Right cardiac atrium (tissue), 5 donors: ENCODE measurements at places on chromosomes 6 and 20.

GRCh38 chr6:42404484-42404883 lies 47.2 kb downstream of the TRERF1 start:
- no peak for DNase-seq

- no peak for DNase-seq
Observed at GRCh38 chr6:137370871-137371633, 123.1 kb downstream of the OLIG3 start.

DNA sequence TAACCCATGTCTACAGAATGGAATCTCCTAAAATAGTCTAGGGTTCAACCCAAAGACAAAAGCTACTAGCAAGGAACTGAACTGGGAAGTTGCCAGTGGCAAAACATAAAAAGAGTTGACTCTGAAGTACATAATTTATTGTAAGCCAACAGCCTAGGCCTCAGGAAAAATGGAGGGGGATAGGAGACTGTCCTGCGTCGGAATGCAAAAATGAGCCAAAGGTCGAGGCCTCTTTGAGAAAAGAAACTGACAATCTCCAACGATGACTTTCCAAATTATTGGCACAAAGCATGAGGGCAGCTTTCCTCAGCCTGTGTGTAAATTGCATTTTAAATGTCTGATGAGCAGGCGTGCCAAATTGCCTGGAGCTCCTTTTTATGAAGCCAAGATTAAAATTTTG lies 2.1 kb downstream of the COL12A1 start:
- DNase-seq: peak; percentile 18

GRCh38 chr6:108942556-108943492 lies 94.6 kb downstream of the ARMC2 start:
- no peak for DNase-seq

- DNase-seq: no peak
Observed at GRCh38 chr6:162100096-162100495, 627.5 kb downstream of the PRKN start.

GRCh38 chr6:47303861-47304260 lies 5.8 kb downstream of the TNFRSF21 start:
- no peak for DNase-seq

GRCh38 chr20:21513181-21513663 lies 642 bp downstream of the NKX2-2 start:
- no peak for DNase-seq

GRCh38 chr20:46539113-46539512 lies 11.3 kb downstream of the OCSTAMP start:
- no peak for DNase-seq

GRCh38 chr6:28765978-28766351 lies 157.8 kb downstream of the TRIM27 start:
- no peak for DNase-seq

GRCh38 chr6:133548423-133549159 lies 307.4 kb downstream of the EYA4 start:
- DNase-seq: no peak

DNA sequence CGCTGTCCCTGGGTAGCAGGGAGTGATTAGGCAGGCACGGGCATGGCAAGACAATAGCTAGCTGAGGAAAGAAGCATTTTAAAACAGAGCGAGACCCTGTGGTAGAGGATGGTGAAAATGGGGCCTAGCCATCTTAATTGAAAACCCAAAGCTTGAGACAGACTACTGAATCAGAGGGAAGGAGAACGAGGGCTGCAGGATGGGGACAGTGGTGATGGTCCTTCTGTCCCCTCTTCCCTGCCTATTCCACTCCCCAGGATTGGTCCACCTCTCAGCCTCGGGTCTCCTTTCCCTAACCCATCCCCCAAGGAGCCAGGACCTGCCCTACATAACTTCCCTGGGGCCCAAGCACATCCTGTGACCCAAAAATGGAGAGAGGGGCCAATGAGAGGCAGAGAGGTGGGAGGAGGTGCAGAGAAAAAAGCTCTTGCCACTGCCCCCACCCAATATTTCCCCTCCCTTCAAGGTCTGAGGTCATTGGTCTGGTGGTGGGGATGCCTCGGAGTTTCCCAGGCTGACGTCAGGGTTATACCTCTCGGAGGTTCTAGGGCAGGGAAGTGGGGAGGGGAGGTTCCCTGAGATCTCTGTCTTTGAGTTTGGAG lies 884 bp upstream of the CUTA start:
- DNase-seq: no peak

DNA sequence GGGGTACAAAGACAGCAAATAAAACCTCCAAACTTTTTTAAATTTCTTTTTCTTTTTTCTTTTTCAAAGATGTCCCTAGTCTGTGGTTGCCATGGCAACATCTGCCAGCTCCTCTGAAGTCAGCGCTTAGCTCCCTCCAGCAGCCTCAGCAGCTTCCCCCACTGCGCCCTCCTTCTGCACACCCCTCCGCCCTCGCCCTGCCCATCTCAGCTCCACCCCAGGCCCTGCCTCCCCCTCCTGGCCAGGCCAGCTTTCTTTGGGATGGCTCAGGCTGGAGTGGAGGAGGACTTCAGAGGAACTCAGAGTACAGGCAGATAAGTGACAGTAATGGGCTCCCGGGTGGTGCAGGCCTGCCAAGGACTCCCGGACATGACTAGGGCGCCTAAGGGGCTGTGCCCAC lies 104.6 kb downstream of the LRFN2 start:
- no peak for DNase-seq

- no peak for DNase-seq
Observed at GRCh38 chr6:159616456-159616855, 76.6 kb downstream of the SOD2 start.

- DNase-seq: peak; percentile 73
Observed at GRCh38 chr20:62025832-62026563, 39.7 kb downstream of the TAF4 start.

DNA sequence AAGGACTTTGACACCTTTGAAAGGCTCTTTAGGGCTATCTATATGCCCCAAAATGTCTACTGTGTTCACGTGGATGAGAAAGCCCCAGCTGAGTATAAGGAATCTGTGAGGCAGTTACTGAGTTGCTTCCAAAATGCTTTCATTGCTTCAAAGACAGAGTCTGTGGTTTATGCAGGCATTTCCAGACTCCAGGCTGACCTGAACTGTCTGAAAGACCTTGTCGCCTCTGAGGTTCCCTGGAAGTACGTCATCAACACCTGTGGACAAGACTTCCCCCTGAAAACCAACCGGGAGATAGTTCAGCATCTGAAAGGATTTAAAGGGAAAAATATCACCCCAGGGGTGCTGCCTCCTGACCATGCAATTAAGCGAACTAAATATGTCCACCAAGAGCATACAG lies 65.2 kb downstream of the GCNT2 start:
- no peak for DNase-seq

GRCh38 chr6:27267857-27268434 lies 20.4 kb downstream of the PRSS16 start:
- no peak for DNase-seq

- DNase-seq: no peak
Observed at GRCh38 chr6:104505838-104506237, 353.9 kb downstream of the HACE1 start.
